ENCODE measurements at places on chromosomes 5 and 9.

DNA sequence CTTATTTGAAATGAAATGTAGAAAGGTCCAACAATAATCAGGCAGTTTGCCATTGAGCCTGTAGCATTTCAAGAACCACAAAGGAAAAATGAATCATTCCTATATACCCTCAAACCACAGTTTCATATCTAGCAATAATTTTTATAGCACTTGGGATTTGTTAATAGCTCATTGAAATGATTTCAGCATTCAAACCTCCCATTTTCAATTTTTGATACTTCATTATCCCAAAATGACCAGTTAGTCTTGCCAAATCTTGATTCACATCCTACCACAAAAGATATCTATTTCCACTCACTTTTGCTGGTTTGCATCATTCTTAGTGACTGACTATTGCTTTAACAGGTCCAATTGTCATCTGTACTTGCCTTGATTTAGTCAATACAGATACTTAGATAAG lies 790.1 kb downstream of the TLE1 start:
- no peak for DNase-seq

- DNase-seq: peak; percentile 91
Measured at GRCh38 chr9:130118841-130119518, 53.2 kb upstream of the NCS1 start.

DNA sequence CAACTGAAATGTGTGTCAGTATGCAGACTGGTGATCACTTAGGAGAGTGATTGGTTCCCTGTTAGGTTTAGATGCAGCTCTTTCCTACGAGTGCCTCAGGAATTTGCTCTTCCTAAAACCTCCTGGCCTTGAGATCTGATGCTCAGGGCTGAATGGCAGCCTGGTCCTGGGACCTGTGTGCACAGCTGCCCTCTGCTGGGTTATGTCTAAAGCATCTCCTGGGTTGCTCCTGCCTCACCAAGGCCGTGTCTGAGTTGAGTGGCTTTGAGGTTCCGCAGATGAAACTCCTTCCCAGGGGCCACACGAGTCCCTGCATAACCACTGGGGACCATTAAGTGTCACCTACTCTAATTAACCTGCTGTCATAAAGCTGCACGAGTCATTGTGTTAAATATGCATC lies 59.5 kb downstream of the MVB12B start:
- no peak for DNase-seq

GRCh38 chr5:126395198-126395597 lies 28.0 kb upstream of the GRAMD2B start:
- DNase-seq: no peak

DNA sequence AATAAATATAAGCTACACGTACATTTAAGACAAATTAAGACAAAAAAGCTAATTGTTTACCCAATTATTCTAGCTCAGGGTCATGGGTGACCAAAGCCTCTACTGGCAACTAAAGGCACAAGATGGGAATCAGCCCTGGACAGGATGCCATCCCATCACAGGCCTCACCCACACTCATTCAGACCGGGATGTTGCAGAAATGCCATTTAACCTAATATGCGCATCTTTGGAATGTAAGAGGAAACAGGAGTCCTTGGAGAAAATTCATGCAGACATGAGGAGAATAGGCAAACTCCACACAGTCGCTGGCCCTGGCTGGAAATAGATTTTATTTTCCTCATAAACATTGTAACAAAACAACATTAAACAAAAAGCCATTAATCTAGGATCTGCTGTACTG lies 2003.8 kb upstream of the CDH9 start:
- no peak for DNase-seq

DNA sequence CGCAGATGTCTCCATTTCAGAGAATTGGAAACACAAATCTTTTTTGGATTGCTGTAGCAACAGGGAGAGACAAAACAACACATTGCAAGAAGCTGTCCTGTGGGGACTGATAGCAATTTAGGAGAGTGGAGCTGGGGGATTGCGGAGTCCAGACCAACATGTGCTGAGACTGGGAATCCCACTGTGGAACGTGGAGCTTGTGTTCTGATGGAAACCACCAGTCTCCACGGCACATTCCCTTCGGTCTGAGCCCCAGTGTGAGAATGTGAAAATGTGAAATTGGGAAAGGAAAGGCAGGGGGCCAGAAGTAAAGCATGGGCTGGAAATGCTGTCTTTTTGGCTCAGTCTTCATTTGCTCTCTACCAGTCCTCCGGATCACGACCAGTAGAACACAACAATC lies 348.8 kb upstream of the TNC start:
- DNase-seq: no peak

DNA sequence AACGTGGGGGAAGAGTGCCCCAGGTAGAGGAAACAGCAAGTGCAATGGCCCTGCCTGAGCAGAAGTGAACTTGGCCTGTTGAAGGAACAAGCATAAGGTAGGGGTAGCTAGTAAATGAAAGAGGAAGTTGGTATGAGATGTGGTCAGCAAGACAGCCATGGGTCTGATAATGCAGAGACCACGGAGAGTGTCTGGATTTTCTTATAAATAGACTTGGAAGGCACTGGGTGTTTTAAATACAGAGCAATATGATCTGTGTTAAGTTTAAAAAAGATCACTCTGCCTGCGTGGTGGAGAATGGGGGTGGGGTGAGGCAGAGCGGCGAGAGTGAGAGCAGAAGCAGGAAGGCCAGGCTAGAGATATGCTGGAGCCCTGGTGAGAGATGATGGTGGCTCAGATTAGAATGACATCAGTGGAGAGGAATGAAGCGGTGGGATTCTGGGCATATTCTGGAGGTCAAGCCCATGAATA lies 4.2 kb downstream of the ADAM19 start:
- no peak for DNase-seq

GRCh38 chr5:167228134-167228533 lies 1063.3 kb upstream of the WWC1 start:
- no peak for DNase-seq

DNA sequence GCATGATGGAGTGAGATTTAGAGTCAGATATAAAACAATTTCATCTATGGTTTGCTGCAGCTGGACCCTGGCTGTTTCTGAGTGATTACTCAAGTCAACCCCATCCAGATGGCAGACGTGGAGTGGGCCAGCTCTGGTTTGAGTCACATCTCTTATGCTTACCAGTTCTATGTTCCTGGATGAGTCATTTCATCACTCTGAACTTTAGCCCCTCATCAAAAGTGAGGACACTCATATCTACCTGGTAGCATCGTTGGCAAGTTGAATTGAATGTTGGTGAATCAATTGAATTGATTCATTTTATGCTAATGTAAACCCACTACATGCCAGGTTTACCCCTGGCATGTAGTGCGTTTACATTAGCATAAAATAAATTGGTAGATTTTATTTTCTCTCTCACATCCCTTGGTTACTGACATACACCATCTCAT lies 176.4 kb downstream of the FGF18 start:
- DNase-seq: no peak

- no peak for DNase-seq
Measured at GRCh38 chr5:72159501-72159911, 52.2 kb downstream of the MAP1B start.

GRCh38 chr5:68176802-68177479 lies 38.6 kb upstream of the PIK3R1 start:
- no peak for DNase-seq

DNA sequence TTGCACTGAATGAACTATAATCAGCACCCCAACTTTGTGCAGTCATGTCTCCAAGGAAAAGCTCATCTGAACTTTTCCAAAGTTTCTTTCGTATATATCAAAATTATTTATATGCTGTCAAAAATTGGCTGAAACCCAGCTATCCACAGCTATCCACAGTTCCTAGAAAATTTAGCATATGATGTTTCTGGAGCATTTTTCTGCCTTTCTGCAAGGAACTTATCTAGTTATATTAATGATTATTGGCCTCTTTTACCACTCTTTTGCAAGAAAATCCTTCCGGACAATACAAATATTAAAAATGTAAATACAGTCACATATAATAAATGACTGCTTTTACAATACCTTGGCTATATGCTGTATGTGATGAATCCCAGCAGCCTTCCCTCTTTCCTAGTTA lies 270.2 kb downstream of the TMEM167A start:
- DNase-seq: no peak

DNA sequence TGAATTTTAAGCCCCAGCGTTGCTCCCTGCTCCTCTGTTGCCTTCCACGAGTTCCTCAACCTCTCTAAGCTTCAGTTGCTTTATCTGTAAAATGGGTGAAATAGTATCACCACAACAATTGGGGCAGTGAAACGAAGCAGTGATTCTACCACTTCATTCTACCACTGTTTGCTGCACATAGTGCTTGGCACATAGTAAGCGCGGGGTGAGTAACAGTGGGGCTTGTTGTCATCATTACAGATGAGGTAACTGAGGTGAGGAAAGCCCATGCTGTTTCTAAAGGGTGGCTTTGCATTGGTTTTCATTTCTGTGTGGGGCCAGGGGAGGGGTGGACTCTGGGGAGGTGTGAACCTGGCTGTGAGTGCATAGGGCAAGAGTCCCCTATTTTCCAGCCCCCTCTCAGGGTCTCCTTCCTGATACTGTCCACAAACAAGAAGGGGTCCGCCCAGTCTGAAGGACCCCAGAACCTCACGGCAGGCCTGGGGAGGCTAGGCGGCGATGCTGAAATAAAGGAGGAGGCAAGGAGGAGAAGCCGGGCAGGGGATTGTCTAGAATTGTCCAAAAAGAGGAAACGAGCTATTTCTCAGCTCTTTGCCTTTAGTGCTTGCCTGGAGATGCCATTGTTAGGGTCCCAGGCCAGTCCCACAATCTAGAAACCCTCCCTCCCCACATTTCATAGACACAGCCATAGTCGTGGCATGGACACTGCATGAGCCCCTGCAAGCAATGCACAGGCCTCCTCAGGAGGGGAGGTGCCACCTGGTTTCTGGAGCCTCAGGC lies 65.6 kb downstream of the IL6ST start:
- no peak for DNase-seq

DNA sequence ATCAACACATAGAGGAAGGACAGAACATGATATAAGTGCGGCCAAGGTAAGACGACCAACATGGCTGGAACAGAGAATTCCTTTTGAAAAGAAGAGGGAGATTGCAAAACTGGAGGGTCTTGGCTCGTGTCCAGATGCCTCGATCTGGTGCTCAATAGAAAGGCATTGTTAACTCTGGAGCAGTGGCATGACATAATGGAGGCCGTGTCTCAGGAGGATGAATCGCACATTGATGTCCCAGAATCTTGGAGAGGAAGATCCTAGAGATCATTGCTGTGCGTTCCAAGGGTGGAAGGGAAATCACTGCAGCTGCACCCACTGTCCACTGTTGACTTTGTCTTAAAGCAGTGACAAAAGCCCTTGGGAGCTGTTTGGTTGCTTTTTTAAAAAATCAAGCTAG lies 30.9 kb downstream of the GRAMD2B start:
- no peak for DNase-seq

- DNase-seq: peak; percentile 50
Measured at GRCh38 chr5:149128023-149128875, 13.0 kb upstream of the ABLIM3 start.

GRCh38 chr9:128109050-128109709 lies 18.3 kb downstream of the PTGES2 start:
- DNase-seq: peak; percentile 72

DNA sequence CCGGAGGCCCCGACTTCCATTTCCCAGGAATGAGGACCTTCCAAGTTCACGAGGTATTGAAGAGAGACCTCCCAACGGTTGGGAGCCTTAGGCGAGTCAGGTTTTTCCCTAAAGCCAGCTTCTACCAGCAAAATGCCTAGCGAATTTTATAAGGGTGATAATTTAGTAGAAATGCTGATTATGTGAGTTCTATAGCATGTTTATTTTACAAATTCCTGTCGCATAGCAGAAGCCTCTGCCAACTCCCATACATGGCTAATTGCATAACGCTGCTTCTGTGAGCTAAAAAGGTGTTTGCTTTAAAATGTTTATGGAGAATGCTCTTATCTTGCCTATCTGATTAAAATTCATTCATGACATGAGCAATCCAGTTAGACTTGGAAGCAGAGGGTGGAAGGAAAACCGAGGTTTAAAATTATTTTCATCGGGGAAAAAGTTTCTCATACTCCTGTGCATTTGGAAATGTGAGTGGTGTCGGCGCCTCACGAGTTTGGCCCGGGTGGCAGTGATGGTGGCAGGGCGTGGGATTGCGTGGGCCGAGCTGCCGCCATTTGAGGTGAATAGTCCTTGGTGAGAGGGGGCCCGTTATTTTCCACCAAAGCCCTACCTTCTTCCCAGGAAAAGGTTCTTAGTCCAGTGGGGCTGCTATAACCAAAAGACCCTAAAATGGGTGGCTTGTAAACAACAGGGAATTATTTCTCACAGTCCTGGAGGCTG lies 104.4 kb upstream of the FCN2 start:
- no peak for DNase-seq

DNA sequence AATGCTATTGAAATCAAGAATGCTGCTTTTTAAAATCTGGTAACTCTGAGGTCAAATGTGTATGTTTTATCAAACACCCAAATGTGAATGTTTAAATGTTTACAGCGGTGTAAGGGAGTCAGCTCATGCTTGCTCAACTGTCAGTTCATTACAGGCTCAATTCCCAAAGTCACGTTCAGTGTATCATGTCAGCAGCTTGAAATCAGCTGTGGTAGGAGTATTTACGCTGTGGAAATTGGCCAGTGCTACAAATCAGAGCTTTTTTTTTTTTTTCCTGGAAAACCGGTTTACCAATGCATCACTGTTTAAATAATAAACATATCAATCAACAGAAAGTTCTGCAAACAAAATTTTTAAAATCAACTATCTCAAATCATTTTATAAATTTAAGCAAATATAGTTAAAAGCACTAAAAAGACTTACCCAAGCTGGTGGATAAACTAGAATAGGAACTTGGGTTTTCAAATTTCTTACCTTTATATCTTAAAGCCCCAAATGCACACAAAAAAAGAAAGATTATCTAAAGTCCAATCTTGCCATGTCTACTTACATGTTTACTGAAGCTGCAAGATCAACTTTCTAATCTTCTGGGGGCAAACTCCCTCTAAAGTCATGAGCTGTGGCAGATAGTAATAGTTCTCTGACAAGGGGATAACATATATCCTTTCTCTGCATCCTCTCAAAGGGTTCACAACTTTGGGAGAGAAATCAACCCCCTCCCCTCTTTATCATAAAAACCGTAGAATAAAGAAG lies 57.6 kb upstream of the GRAMD2B start:
- no peak for DNase-seq

DNA sequence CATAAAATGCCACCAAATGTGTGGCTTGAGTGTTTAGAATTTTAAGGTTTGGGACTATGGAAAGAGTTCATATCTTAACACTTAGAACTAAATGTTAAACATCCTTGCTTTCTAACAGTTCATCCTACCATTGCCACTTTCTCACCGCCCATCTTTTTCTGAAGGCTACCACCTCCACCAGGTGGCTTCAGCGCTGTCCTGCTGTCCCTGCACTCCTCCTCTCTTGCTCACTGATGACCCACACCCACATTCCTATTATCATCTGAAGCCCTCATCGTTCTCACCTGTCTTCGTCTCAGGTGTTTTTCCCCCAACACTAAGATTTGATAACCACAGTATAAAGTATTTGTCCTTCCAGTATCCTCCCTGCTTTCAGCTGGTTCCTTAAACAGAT lies 7.4 kb downstream of the MEGF10 start:
- no peak for DNase-seq

GRCh38 chr9:35795695-35796094 lies 4.3 kb downstream of the NPR2 start:
- no peak for DNase-seq

DNA sequence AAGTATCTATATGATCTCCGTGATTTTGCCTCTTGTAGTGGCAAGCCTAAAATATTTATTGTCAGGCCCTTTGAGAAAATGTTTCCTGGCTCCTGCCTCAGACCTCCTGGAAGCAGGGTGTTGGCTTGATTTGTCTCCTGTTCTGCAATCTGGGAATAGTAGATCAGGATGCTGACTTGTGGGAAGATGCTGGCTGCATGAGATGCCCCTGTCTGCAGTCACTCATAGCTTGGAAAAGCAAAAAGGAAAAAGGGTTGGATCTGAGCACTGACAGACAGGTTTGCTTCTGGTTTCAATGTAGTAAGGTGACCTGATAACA lies 16.7 kb downstream of the TJP2 start:
- no peak for DNase-seq
